Forelimb muscle (tissue), 1 donor: ENCODE measurements at places on chromosomes 2 and 18.

- DNase-seq = no peak
Observed at GRCh38 chr2:148599109-148599991, 45.2 kb upstream of the EPC2 start.

- no peak for DNase-seq
Observed at GRCh38 chr18:9394046-9394445, 59.5 kb downstream of the TWSG1 start.

DNA sequence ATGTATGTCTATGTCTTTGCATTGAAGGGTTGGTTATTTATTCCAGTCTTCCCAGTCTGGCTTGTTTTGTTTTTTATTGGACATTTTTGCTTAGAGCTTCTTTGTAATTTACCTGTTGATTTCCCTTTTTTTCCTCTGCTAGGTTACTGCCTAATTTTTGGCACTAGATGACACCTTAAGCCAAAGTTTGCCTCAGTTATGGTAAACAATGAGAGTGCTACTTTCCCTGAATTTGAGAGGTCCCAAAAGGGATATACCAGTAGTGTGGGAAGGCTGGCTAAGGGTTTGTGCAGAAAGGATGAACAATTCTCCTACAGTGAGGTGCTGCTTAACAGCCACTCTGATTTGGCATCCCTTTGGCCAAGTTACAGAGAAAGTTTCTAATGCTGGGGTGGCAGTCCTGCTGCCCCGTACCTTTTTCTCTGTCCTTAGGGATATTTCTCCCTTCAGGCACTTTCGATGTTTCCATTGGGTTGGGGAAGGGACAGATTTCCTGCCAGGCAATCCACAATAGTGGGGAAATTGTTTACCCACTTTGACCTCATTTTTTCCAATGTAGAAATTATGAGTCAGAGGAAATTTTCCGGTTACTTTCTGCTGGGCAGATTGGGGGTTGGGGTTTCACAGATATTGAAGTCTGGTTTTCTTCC, 354.9 kb downstream of the PTPRM start:
- no peak for DNase-seq

DNA sequence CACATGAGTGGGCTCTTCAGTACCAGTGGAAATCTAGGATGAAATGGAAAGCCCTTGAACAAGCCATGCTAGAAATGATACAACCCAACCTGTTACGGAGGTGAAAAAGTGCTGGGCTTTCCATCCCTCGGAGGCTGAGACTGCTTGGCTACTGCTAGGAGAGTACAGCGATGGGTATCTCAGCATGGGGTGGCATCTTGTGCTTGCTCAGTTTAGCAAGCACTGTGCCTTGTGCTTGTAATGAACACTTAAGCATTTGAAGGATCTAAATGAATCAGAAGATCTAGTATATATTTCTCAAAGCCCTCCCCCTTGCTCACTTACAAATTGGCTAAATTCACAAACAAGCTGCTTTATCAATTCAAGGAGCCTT, 44.3 kb upstream of the EHBP1 start:
- no peak for DNase-seq

DNA sequence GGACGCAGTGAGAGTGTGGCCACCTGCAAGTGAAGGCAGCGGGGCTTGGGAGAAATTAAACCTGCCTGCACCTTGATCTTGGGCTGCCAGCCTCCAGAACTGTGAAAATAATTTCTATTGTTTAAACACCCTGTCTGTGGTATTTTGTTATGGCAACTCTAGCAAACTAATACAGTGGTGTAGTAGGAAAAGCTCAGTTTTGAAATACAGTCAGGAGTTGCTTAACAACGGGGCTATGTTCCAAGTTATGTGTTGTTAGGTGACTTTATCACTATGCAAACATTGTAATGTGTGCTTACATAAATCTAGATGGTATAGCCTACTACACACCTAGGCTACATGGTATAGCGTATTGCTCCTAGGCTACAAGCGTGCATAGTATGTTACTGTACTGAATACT, 93.4 kb upstream of the FN1 start:
- no peak for DNase-seq

DNA sequence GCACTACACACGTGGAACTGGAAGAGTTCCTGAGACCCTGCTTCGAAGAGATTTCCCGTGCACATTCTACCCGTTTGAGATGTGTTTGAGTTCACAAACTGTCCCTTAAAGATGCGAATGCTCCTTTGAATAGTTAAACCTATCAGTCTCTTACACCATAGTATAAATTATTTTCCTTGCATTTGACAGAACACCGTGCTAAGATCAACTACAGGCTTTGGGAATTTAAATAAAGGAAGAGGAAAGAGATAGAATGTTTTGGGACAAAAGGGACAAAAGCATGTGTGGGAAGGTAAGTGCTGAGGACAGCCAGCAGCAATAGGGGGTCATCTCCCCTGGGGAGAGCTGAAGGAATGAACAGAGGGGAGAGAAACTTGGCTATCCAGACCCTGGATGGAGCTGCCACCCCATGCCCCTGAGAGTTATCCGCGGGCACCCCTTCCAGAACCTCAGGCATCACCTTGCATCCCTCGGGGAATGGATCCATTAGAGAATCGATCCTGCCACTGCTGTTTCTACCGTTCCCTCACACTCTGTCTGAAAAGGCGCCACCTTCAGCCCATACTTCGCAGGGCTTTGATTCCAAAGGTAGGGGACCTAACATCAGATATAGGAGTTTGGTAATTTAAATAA, 888 bp upstream of the ADCY3 start:
- no peak for DNase-seq

DNA sequence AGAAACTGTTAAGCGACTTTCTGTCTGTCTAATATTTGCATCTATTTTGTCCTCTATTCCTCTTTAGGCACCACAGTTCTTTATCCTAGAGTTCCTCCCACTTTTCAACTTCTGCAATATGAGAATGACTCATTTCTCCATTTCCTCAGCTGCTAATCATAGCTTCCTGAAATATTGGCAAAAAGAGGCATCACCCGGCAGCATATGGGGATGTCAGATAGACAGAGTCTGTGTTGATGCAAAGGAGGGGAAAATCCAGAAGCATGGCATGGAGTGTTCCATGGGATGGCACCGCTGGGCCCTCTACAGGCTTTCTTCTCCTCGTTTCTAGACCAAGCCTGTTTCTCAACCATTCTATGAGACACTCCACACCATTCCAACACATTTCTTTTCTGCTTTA, 93.4 kb downstream of the DOCK10 start:
- DNase-seq = no peak

GRCh38 chr18:76903386-76903785, 81.0 kb downstream of the ZNF236 start:
- DNase-seq = no peak

- no peak for DNase-seq
Observed at GRCh38 chr2:170201734-170202393, 23.9 kb downstream of the MYO3B start.

DNA sequence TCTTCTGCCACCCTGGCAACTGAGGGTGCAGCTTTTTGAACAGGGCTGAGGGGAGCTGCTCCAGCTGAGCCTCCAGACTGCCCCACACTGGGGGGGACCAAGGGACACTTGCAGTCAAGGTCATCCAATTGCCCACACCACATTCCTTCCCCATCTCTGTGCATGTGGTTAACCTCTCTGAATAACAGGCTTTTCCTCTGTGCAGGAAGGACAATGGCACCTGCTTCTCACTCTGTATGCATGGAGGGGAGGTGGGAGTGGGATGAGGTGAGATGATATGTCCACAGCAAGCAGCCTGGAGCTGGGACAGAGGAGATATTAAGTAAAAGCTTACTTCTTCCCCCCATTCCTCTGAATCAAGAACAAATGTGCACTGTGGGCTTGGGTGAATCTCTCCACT, 39.1 kb upstream of the TEX51 start:
- DNase-seq = no peak

GRCh38 chr2:80525152-80525551, 220.6 kb upstream of the LRRTM1 start:
- DNase-seq = no peak

GRCh38 chr18:30689216-30689615, 353.3 kb downstream of the DSC3 start:
- no peak for DNase-seq

DNA sequence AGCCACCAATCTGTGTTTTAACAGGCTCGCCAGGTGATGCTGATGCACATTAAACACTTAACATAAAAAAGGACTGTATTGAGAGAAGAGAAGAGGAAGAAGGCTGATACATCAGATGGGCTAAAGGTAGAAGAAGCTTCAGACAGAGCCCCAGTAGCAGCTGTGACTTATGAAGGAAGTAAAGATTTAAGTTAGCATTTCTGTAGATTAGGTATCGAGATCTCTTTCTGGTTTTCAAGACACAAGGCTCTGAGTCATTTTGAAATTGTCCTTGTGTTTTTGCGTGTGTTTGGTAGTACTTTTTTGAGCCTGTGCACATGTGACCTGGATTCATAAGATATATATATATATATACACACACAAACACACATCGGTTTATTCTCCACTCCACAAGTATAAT, 40.6 kb upstream of the GCFC2 start:
- DNase-seq = no peak

- no peak for DNase-seq
Observed at GRCh38 chr2:119117408-119117807, 41.1 kb downstream of the C1QL2 start.

GRCh38 chr18:72086421-72086820, 457.7 kb downstream of the CBLN2 start:
- peak; percentile 1 for DNase-seq

DNA sequence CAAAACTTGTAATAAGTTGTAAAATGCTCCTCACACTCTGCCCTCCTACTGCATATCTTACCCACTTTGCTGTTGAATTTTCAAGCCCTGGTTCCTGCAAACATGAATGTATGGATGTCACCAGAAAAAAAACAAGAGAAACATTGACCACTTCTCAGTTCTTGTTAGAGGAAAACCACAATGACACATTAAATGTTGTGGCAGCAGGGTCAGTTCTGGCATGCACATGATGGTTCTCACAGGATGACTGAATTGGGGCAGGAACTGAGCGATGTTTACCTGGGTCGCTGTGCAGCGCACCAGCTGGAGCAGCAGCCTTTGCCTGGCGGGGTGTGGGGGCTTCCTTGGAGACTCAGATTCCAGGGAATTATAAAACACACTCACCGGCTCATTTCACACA, 14.0 kb upstream of the PRKCE start:
- DNase-seq = no peak

- no peak for DNase-seq
Observed at GRCh38 chr2:67455219-67456142, 58.3 kb downstream of the ETAA1 start.

DNA sequence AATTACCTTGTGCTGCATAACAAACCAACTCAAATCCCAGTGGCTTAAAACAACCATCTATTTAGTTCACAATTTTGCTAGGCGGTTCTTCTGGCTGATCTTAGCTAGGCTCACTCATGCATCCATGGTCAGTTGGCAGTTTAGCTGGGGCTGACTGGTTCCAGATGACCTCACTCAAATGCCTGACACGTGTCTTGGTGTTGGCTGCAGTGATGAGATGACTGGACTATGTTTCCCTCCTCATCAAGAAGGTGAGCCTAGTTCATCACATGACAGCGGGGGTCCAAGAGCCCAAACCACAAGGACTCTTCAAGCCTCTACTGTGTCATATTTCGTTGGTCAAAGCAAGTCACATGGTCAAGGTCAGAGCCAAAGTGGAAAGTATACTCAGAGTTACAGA, 42.7 kb upstream of the ACTR3 start:
- no peak for DNase-seq

- no peak for DNase-seq
Observed at GRCh38 chr2:21268878-21269224, 145.1 kb downstream of the TDRD15 start.

DNA sequence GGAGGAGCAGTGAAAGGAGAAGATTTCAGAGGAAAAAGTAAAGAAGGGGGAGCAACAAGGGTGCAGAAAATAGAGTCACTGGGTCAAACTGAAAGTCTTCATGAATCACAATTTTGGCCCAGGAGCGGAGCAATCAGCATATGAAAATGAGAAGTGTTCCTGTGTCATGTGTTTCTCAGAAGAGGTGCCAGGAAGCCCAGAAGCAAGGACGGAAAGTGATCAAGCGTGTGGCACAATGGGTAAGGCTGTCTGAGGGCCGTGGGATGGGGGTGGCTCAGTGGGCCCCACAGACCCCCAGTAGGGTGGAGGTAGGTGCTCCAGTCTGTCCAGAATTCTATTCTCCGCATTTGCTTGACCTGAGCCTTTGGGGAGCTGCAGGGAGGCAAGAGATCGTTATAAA, 44.2 kb downstream of the SP140 start:
- no peak for DNase-seq

DNA sequence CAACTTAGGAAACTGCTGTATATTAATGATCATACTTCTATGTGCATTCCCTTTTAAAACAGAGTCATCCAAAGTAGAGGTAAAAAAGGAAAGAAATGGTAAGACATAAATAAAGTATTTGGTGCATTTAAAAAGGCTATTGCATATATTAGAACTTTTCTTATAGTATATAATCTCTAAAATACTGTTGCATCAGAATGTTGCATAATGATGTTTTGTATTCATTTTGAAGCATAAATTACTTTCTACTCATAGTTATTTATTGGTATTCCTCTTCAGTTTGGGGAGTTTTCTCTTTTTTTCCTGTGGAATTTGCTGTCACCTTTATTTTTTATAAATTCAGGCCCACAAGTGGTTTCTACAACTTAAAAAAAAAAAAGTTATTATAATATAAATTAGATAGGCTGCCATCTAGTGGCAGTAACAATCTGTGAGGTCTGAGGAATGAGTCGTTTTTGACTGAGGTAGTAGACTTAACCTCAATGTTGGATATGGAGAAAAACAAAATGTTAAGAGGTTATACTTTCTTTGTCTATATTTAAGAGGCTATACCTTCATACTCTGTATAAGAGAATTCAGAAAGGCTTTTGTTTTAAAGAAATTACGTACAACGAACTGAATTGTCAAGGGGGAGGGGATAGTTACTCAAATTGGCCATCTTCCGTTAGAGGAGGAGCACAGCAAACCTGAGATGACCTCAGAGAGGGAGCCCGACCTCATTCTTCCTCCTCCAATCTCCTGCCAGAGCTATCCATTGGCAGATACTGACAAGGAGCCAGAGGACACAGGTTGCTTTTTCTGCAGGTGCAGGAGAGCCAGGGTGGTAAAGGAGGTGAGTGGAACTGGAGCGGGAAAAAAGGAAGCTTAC, 23.8 kb downstream of the ANKAR start:
- peak; percentile 28 for DNase-seq

DNA sequence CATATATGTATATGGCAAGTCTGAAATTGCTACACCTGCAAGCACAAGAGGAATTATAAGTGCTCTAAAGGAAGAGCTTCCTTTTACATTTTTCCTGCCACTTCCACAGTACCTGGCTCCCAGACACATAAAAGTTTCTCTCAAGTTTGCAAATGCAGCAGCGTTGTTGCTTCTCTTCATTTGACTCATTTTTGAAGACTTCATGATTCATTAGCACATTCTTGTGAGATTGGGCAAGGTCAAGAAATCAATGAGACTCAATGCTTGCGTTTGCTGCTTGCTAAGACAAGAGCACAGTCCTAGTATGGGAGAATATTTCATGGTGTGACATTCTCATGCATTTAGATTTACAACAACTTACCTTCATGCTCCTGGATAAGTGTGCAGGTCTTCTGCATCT, 42.6 kb upstream of the PDCL3 start:
- DNase-seq = no peak

- no peak for DNase-seq
Observed at GRCh38 chr2:15908371-15908770, 32.0 kb upstream of the MYCN start.
